Activated CD8-positive, alpha-beta T cell treated with anti-CD3 and anti-CD28 coated beads for 36 hours (primary cell): ENCODE measurements at places on chromosomes 2 and 18.

DNA sequence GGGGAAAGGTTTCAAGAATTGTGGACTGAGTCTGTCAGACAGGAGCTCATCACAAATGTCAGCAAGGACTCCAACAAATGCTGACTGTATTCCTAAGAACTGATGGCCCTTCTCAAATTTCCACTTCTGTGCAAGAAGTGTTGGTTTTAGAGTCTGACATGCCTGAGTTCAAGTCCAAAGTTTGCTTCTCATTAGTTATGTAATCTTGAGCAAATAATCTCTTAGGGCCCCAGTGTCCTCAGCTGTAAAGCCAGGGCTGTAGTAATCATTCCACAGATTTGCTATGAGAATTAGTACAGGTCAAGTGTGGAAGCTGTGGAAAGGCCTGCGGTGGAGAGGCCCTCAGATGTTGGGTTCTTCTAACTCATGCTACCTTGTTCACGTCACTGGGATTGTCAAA is 23.9 kb downstream of the MEP1B start:
- no peak for DNase-seq

GRCh38 chr2:16031848-16032159 is 91.5 kb downstream of the MYCN start:
- DNase-seq, result no peak

GRCh38 chr18:46053368-46054095 is 18.5 kb downstream of the PSTPIP2 start:
- DNase-seq, result no peak

DNA sequence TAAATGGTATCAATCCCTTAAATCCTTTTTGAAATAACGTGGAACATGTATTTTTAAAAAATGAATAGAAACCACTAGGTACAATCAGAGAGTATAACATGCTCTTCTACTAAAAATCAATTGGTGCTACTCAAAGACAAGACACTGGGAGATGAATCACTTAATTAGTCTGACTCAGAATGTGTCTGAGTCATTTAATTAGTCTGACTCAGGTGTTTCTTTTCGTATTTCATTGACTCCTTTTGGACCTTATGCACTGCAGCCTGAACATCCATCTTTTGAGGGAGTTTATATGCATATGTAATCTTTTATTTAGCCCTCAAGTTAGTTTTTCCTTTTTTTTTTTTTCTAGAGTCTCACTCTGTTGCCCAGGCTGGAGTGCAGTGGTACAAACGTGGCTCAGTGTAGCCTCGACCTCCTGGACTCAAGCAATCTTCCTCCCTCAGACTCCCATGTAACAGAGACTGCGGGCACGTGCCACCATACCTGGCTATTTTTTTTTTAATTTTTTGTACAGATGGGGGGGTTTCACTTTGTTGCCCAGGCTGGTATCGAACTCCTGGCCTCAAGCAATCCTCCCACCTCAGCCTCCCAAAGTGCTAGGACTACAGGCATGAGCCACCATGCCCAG is 26.5 kb downstream of the PPP4R3B start:
- DNase-seq, result no peak

DNA sequence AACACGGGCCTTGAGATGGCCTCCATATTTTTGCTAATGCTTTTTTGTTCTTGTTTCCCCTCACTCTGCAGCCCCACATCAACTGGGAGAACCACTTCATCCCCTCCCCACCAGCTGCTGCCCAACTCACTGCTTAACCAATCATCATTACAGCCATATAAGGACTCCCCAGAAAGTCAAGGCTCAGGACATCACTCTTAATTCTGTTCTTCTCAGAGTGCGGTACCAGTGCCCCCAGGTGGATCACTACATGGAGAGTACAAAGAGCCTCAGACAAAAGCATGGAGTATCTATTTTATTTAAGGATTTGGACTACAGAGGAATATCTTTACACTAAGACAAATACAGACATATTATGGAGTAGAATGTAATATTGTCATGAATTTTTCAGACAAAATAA is 340.6 kb downstream of the PAX3 start:
- no peak for DNase-seq

DNA sequence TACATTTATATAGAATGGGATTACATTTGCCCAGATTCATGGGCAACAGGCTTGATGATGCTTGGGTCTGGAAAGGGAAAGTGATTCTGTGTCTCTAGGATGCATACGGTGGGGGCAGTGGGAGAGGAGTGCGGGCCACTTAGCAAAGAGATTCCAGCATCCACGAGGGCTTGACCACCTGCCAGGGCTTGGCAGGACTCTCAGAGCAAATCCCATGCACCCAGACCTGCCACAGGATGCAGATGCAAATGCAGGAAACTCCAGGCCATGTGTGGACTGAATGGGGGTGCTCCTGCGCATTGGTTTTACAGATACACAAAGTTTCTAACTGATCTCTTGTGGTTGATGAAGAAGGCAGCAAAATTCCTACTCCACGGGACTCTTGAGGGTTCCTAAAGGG is 334.7 kb downstream of the CYRIA start:
- no peak for DNase-seq

GRCh38 chr2:84959095-84959565 is 11.8 kb upstream of the KCMF1 start:
- DNase-seq, result no peak

- DNase-seq, result no peak
These were observed 54.8 kb downstream of the ZNF407 start for GRCh38 chr18:74652392-74652988.

DNA sequence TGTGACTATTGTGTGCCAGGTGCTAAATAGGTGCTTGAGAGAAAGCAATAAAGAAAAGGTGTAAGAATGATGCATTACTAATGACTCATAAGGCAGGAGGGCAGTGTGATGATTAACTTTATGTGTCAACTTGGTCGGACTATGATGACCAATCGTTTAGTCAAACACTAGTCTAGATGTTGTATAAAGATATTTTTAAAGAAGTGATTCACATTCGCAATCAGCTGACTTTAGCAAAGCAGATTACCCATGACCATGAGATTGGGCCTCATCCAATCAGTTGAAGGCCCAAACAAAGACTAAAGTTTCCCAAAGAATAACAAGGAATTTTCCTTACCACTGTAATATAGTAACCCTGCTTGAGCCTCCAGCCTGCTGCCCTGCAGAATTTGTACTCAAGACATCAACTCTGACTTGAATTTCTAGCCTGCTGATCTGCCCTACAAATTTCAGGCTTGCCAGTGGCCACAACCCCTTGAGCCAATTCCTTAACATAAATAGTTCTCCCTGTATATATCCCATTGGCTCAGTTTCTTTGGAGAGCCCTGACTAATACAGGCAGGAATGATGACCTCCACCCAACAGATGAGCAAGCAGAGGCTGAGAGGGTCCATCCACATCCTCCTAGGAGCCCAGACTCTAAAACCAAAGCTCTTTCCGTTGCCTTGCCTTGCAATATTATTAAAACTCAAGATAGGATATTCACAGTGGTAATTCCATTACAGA is 132.6 kb downstream of the ACTR3 start:
- DNase-seq, result no peak

GRCh38 chr2:177810906-177811305 is 261.7 kb downstream of the PDE11A start:
- no peak for DNase-seq

GRCh38 chr2:15556311-15556930 is 4.7 kb downstream of the NBAS start:
- DNase-seq, result no peak

GRCh38 chr2:217471319-217471718 is 531.5 kb downstream of the TNS1 start:
- DNase-seq, result no peak

GRCh38 chr2:199458806-199459285 is 1.1 kb upstream of the SATB2 start:
- no peak for DNase-seq

DNA sequence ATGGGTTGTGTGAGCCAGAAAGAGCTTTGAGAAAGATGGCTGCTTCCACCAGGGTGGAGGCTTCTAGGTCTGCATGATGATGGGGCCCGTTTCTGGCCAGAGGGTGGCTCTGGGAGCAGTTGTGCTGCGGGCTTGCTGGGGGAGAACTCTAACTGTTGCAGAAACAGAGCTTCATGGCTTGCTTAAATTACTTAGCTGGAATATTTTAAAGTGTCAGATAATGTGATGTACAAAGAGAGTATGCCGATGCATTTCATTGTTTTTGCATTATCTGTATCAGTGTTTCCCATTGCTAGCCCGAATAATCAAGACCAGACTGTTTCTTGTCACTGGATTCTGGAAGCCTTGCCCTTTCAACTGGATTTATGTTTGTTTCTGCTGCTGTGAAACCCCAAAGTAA is 6.3 kb upstream of the DRC1 start:
- DNase-seq, result no peak

DNA sequence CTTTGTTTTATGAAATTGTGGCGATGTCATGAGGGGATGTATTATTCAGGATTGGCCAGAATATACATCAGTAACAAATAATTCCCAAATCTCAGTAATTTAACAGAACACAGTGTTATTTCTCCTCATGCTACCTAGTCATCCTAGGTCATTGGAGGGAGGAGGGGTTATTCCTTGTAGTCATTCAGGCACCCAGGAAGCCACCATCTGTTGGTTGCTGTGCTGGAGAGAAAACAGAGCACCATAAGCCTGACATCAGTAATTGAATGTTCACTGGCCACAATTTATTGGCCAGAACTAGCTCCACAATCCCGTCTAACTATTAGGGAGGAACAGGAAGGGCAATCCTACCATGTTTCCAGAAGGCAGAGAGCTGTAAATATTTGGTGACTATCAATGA is 303.5 kb upstream of the CELF4 start:
- DNase-seq, result no peak

DNA sequence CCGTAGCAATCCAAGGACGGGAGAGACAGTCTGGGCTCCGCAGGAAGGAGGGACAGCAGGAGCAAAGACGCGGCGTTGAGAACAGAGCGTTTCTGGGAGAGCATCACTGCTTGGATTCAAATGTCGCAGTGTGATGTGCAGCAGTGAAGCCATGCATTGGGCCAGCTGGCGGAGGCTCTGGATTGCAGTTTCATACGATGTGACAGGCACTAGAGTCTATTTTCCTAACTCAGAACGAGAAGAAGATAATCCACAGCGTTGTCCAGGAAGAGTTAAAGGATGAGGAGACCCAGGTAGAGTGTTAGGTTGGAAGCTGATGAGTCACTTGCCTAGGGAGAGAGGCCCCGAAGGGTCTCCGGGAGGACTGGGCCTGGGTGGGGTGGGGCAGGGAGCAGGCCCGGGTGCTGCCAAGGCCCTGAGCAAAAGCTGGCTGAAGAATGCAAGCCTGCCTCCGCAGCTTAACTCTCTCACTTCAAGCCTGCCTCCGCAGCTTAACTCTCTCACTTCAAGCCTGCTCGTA is 17.7 kb upstream of the SEMA4C start:
- no peak for DNase-seq

DNA sequence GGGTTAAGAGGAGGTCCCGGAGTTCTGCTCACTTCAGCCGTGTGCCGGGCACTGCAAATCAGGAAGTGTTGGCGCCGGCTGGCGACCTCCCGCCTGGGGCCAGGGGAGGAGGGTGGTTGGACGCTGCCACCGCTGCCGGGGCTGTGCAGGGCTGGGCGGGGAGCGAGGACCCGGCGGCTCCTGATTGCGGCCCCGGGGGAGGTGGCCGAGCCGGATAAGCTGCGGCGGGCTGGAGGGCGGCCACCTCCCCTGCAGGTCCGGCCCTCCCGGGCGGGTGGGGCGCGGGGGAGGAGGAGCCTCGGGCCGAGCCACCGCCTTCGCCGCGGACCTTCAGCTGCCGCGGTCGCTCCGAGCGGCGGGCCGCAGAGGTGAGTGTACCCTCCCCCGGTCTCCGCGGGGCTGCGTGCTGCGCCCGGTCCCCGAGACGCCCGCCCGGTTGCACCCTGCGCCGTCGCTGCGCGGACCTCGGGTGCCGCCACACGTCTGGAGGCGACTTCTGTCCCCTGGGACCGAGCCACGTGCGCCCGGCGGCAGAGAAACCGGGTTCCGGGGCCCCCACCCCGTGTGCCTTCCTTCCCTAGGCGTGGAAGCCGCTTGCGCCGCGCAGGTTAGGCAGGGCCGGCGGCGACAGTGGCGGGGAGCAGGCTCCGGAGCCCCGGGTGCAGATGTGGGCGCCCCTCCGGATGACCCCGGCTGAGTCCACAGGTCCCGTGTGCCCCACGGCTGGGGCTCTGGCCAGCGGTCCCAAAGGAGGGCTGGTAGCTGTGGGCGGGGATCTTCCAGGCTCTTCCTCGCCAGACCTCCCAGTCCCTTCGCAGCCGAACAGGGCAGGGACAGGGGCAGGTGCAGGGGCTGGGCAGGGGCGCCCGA is at the start of gene STEAP3:
STEAP3 (plus strand) TSS at position 314 of the 870 bp plus-strand sequence. CDS start 7,179 bp downstream, outside the sequence.
- DNase-seq, result peak; percentile 17

GRCh38 chr18:79420033-79420745 is 24.5 kb downstream of the NFATC1 start:
- no peak for DNase-seq

- DNase-seq, result no peak
These were observed 63.5 kb downstream of the TCF4 start for GRCh38 chr18:55524353-55525073.

- DNase-seq, result no peak
These were observed 26.3 kb downstream of the NDC80 start for GRCh38 chr18:2597639-2598038.

DNA sequence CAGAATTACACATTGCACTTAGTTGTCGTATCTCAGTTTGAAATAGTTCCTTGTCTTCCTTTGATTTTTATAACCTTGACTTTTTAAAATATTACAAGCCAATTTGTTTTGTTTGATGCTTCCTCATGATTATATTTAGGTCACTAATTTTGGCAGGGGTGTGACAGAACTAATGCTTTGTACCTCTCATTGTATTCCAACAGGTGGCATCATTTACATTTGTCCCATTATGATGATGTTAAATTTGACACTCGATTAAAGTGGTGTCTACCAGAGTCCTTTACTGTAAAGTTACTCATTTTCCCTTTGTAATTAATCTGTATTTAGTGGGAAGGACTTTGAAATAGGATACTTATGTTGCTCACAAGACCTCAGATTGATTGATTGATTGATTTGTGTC is 21.5 kb upstream of the MFSD2B start:
- no peak for DNase-seq

DNA sequence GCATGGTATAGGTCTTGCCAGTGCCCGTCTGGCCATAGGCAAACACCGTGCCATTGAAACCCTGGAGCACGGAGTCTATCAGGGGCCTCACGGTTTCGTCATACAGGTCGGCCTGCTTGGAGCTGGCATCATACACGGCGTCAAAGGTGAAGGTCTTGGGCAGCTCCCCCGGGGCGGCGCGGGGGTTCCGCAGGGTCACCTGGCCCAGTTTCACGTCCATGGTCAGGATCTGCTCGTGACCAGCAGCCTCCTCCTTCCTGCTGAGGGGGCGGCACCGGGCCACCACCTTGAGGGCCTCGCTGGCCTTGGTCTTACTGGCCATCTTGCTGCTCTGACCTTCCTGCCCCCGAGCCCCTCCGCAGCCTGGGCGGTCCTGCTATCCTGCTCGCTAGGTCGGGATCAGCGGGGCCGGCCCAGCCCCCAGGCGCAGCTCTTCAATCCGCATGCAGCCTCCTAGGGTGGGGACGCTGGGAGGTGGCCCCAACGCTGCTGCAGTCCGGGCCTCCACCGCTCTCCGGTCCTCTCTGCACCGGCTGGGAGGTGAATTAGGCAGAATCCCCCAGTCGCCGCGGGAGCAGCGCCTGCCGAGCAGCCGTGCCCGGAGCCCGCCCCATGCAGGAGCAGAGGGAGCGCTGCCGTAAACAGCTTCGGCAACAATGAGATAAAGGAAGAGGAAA is 563 bp downstream of the KIF3C start:
- peak; percentile 37 for DNase-seq
